ENCODE measurements at places on chromosomes 1 and 21.

- no peak for DNase-seq
These were observed 94.9 kb downstream of the MRPL37 start for GRCh38 chr1:54294887-54295286.

DNA sequence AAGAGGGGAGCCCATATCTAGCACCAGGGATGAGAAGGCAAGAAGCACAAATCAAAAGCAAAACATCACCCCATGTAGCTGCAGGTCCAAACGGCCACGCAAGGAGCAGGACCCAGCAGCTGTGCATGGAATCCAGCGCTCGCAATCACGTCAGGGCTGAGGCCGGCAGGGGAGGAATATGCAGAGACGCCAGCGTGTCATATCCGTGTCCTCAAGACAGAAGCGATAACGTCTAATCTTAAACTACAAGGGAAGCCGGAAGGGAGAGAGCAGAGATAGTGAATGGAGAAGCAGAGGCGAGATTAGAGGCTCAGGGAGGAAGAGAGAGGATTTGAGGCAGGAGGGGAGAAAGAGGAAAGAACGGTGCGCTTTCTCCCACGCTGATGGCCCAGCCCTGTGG is 39.1 kb downstream of the FBXO2 start:
- no peak for DNase-seq

DNA sequence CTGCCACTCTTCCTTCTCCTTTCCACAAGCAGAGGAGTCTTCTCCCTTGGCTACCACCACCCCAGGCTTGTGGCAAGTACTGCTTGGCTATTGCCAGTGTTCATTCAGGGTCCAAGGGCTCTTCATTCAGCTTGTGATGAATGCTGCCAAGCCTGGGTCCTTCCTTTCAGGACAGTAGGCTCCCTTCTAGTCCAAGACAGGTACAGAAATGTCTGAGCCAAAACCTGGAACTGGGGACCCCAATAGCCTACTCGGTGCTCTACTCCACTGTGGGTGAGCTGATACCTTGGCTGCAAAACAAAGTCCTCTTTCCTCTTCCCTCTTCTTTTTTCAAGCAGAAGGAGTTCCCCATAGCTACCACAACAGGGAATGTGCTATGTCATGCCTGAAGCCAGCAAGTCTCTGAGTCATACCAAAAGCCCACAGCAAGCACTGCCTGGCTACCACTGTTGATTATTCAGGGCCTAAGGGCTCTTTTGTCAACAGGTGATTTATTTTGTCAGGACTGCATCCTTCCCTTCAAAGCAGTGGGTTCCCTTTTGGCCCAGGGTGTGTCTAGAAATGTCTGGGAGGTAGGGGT is 268.9 kb downstream of the HHAT start:
- DNase-seq = no peak

DNA sequence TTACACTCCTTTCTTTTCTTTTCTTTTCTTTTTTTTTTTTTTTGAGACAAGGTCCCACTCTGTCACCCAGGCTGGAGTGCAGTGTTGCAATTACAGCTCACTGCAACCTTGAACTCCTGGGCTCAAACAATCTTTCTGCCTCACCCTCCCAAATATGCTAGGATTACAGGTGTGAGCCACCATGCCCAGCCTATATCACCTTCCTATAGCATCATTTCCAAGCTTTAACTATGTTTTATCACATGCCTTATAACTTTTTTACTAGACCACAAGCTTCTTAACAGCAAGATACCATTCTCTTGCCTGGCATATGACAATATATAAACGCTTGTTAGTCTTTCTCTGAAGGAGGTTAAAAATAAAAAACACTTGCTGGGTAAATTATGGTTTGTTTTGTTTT is 55.3 kb upstream of the MUTYH start:
- no peak for DNase-seq

DNA sequence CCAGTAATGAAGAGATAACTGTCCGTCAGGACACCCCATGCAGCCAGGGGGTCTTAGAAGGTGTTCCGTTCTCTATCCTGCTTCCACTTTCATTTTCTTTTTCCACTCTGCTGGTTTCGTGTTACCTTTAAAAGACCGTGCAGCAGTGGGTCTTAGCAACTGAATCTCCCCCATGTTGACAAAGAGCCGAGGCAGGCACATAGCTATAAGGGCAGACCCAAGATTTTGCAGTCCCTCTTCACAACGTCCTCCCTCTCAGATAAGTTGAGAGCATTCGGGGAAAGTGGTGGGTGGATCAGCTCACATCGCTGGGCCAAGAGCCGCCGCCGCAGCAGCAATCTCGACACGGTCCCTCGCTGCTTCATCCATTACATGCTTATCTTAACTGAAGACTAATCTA is 355.5 kb downstream of the LMO4 start:
- peak; percentile 25 for DNase-seq

- DNase-seq = peak; percentile 44
These were observed 68.9 kb upstream of the TSPAN2 start for GRCh38 chr1:115158181-115158580.

- DNase-seq = no peak
These were observed 1.1 kb upstream of the CD46 start for GRCh38 chr1:207750631-207751305.

DNA sequence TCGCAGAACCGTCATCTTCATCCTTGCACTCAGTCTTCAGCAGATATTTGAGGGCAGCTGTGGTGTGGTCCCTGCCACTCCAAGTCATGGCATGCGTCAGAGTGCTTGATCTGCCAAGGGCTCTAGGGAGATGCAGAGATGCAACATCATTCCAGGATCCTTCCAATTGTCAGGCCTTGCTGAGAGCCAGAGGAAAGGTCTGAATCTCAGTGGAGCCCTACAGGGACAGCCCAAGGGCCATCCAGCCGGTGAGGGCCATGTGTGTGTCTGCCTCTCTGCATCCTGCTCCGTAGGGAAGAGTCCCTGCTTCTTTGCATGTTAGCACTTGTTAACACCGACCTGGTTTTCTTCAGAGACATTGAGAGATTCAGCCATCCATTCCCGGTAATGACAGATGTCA is 17.6 kb downstream of the MAPKAPK2 start:
- DNase-seq = no peak

DNA sequence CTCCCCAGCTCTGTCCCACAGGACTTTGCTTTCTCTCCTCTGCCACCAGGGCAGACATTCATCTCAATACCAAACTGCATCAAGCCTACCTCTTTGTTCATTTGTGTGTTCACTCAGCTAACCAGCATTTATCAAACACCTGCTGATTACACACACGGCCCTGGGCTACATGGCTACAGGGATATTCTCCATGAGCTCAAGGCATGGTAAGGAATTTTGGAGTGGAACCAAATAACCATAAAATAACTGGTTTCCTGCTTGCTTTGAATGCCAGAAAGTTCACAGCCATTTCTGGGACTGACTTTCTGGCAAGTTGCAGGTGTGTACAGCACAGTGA is 54.6 kb downstream of the LDLRAD2 start:
- no peak for DNase-seq

Measured in ovary (tissue), 10 donors.